KG1 (cell line): ENCODE measurements at places on chromosomes 16 and 17.
A peak's percentile ranks its signal among the peaks of the same experiment; 100 is the strongest.

DNA sequence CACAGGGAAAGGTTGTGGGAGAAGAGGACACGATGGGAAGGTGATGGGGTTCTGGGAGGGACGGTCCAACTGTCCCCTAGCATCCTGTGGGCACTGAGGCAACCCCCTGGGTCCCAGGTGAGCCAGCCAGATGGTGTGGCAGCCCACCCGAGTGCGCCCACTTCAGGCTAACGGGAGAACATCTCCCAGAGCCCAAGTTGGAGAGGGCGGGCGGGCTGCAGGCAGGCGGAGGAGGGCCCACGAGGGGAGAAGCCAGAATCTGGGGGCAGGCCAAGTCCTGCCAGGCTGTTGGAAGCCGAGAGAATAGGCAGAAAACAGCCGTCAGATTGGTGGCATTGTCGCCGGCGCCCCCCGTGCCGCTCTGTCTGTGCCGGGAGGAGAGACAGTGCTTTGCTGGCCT, 13.8 kb upstream of the ABCC3 start:
- no peak for DNase-seq

DNA sequence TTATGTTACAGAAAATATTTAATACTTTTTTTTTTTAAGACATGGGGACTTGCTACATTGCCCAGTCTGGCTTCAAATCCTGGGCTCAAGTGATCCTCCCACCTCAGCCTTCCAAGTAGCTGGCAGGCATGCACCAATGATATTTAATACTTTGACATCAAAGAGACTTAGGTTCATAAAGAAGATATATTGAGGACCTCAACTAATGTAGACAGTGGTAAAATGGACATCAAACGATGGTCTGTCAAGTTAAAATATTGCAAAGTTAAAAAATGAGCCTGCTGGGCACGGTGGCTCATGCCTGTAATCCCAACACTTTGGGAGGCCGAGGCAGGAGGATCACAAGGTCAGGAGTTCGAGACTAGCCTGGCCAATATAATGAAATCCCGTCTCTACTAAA, 8.7 kb downstream of the TEFM start:
- no peak for DNase-seq

DNA sequence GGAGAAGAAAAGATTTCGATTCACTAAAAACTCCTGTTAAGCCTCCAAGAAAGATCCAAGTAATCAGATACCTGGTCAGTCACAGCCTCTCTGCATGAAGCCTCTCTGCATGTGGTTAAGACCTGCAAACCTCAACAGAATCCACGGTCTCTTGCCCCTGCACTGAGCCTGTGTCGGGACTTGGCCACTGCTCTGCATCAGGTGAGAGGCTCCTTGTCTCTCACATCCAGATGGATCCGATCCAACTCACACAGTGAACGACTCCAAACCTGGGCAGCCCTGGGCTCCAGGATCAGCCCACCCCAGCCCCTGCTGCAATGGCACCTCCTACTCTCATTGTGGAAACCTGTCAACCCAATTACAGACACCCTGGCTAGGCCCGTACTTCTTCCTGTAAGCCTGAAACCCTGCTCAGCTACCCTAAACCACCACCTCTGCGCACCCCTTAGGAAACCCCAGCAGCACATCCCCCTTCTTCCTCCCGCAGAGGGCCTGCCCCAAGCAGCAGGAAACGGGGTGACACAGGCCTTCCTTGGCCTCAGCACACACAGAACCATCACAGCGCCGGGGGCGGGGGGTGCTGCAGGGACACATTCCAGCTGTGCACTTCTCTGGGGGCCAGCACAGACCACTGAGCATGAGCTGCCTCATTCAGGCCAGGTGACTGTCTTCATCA, 129.5 kb downstream of the ANKRD11 start:
- DNase-seq = peak; percentile 58

DNA sequence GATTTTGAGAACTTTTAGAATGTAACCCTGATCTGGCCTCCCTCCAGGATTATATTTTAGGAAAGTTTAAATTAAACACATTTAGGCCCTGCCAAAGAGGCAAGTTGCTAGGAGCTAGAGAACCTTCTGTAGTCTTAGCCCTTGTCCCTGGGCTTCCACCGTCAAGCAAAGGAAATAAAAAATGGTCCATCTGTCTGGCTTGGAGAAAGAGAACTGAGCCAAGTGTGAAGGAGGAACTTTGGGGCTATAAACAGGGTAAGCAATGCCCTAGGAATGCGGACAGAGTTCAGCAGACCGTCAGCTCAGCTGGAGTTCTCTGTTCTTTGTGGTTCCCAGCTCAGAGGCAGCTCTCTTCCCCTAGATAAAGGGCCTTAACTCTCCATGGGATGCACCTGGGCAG, 29.6 kb downstream of the RCVRN start:
- DNase-seq = no peak

- no peak for DNase-seq
Observed at GRCh38 chr16:52494621-52495020, 52.3 kb downstream of the TOX3 start.

DNA sequence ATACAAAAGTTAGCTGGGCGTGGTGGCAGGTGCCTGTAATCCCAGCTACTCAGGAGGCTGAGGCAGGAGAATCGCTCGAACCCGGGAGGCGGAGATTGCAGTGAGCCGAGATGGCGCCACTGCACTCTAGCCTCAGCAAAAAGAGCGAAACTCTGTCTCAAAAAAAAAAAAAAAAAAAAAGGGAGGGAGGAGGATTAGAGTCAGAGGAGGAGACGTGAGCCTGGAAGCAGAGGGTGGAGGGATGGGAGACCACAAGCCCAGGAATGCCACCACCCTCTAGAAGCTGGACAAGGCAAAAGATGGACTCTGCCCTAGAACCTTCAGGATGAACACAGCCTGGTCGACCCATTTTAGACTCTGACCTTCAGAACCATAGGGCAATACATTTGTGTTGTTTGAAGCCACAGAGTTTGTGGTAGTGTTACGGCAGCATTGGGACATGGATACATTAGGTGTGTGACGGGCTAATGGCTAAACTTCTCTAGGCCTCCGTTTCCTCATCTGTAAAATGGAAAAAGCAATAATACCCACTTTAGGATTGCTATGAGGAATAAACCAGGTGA, 2.1 kb upstream of the SMIM22 start:
- no peak for DNase-seq
